ENCODE measurements at places on chromosomes 4 and X.

GRCh38 chr4:147355032-147355656 lies 125.8 kb upstream of the EDNRA start:
- DNase-seq = no peak

DNA sequence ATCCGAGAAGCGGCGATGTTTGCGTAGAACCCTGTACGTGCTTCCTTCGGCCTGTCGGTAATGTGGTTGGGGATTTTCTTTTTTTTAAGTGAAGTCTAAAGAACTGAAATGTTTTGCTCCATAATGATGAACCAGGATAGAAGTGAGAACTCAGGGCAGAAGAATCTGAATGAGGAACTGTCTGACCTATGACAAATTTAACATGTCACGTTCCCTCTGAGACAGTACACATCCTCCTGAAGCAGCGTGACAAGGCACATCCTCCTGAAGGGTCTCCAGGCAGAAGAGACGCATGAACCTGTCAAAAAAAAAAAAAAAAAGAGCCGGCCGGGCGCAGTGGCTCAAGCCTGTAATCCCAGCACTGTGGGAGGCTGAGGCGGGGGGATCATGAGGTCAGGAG lies 6.2 kb downstream of the CSF2RA start:
- DNase-seq = no peak

DNA sequence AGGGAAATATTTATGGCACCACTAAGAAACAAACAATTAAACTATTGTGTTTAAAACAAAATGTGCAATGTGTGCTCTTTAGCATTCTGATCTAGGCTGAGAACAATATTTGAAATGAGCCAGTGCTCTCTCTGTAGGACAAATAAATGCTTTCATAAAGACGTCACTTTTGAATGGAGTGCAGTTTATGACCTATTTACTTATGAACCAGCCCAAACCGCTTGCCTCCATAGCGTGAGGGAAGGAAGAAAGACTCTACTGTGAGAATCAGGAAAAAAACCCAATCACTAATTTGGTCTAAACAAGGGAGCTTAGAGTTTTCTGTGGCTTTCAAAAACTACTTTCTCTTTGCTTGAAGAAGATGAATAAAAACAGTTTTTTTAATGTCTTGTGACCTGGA lies 39.4 kb downstream of the SAT1 start:
- DNase-seq = no peak

DNA sequence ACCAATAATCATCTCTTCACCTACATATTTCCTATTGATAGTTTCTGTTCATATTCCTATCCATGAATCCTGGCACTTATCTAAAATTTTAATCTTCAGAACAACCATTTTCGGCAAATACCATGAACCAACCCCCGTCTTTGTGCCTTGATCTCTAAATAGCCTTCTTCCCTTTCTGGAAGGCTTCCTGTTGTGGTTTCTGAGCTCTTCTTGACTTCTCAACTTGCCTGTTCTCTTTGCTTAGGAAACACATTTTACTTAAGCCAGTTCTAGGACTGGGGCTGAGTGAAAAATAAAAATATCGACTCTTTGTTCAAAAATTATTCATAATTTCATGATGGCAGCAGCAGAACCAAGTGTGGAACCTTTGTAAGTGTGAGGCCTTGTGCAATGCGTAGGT lies 882.4 kb downstream of the C4orf33 start:
- no peak for DNase-seq

GRCh38 chr4:73621357-73621756 lies 1.1 kb upstream of the RASSF6 start:
- no peak for DNase-seq

Measured in stimulated activated CD8-positive, alpha-beta memory T cell treated with anti-CD3 and anti-CD28 coated beads, Interleukin-7, amount 100 ng/mL, for 1 hour (primary cell).